ENCODE measurements at places on chromosomes 2 and 18. TPM values are rescaled to one million over a fixed set of nuclear protein-coding genes. Genes with fewer than 3 reads are reported as not detected.
A peak's percentile ranks its signal among the peaks of the same experiment; 100 is the strongest.

The CD207 gene
- total RNA-seq = not detected

DNA sequence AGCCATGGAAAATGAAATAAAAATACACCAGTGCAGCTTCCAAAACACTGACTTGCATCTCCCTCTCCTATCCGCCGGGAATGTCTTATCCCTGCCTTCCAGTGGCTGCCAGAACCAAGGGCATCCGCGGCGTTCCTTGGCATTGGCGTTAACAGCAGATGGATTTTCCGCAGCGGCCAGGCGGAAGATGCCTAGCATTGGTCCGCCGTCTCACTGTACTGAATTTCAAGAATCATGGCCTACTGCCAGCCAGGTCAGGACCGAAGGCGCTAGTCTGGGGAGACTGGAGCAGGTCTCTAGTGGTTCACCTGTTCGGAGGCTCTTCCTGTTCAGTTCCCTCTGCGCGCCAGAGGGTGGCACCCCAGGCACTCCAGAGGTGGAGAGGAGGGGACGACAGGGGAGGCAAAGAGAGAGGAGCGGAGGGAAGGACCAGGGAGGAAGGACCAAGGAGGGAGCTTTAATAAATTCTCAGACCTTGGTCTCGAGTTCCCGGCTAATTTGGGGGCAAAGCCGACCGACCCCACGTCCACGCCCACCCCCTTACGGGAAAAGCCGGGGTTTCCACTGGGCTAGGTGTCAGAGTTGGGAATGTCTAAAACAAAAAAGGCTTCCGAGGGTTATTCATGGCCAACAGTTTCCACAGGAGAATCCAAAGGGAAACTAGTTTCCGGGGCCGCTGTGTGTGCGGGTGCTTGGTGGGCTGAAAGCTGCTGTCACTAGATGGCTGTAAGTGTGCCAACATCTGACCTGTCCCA, 3.7 kb upstream of the BCL2L11 start:
- peak; percentile 64 for DNase-seq

GRCh38 chr2:6957031-6957714, 40.0 kb downstream of the RNF144A start:
- no peak for DNase-seq

- DNase-seq = no peak
These were observed 32.8 kb downstream of the TTC21B start for GRCh38 chr2:165920748-165921147.

DNA sequence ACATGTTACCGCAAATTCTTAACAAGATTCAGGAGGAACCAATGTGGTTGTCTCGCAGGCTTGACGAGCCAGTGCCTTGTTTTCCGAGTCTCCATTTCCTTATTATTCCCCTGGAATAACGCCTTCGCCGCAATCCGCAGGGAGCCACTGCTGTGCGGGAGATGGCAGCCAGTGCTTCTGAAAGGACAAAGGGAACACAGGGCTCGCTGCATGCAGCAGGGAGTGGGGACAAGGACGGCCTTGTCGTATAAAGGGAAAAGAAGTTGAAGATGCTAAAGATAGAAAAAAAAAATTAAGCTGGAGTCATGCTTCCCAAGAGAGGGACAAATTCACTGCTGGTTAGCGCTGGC, 221.4 kb downstream of the NDUFA10 start:
- DNase-seq = no peak

All from MG63 (cell line).